NAMALWA (cell line): ENCODE measurements at places on chromosomes 16 and 17.

GRCh38 chr16:27458258-27458657 lies 56.3 kb downstream of the IL21R start:
- no peak for DNase-seq

DNA sequence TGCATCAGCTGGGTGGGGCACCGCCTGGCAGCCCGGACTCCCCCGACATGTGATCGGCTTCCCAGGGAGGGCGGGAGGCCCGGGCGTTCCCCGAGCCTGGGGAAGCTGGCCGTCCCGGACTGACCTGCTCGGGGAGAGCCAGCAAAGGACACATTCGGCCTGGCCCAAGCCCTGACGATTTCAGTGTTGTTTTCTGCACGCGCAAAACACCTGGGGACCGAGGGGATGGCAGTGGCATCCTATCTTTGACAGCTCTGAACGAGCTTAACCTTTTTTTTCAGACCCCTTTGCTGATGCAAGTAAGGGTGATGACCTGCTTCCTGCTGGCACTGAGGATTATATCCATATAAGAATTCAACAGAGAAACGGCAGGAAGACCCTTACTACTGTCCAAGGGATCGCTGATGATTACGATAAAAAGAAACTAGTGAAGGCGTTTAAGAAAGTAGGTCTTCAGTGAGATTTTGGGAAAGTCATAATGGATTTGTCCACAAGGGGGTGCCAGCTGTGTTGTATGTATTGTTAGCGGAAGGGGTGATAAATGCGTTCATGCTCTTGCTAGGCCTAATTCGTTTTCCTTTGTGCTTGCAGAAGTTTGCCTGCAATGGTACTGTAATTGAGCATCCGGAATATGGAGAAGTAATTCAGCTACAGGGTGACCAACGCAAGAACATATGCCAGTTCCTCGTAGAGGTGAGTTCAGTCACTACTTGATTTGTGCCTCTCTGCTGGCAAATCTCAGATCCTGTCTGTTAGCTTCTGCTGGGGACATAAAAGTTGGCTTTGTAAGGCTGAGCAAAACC lies 1.0 kb downstream of the EIF1 start:
- peak; percentile 86 for DNase-seq

DNA sequence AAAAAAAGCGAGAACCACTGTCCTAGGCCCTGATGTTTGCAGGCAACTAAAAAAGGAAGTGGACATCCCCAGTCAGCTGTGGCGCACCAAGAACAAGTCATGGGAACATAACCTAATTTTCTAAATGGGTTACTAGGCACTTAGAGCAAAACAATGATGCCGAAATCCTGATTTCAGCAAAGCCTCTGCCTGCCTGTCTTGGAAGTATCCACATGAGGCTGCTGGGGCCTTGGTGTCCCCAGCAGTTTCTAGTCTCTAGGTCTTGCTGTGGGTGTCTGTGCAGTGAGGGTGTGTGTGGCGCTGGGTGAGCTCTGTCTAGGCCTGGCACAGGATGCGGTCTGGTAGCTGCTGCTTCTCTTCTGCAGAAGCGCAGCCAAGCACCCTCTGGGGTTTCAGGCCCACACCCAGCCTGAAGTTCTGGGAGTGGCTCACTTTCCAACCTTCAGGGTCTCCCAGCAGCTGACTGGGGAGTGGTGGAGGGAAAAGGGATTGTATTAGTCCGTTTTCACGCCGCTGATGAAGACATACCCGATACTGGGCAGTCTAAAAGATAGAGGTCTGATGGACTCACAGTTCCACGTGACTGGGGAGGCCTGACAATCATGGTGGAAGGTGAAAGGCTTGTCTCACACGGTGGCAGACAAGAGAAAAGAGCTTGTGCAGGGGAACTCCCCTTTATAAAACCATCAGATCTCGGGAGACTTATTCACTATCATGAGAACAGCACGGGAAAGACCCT lies 21.1 kb downstream of the STH start:
- DNase-seq = no peak

GRCh38 chr16:78249832-78250231 lies 150.4 kb downstream of the WWOX start:
- no peak for DNase-seq

GRCh38 chr16:81431554-81432353 lies 12.9 kb upstream of the CMIP start:
- DNase-seq = no peak

- no peak for DNase-seq
These were observed 201.3 kb upstream of the IRX3 start for GRCh38 chr16:54487933-54488332.

DNA sequence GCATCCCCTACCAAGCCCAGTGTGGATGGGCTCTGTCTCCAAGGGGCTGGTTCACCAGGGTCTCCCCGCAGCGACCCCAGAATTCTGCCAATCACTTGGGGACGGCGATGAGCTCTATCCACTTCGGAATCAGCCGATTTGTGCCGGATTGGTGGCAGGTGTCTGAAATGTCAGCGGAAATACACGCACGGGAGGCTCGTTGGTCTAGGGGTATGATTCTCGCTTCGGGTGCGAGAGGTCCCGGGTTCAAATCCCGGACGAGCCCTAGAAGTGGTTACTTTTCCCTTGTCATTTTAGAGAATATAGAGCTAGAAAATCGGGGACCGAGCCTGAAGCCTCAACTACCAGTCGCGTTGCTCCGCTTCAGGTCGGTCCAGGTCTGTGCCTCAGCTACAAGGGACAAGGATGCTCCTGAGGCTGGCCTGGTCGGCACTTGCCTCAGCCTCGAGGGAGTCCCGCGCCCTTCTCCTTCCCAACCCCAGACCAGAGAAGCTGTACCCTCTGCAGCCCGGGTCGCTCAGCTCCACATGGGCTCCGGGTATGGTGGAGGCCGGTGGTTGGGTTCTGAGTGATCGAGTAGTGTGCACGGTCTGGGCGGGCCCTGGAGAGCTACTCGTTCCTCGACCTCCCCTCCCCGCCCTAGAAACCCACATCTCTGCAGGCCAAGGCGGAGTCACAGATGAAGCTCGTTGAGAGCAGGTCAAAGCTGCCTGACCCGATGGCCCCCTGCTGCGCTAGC lies 16.0 kb upstream of the OR1F1 start:
- DNase-seq = no peak

- DNase-seq = no peak
These were observed 19.9 kb upstream of the MRPS23 start for GRCh38 chr17:57869617-57870282.

GRCh38 chr16:11494029-11494428 lies 92.7 kb downstream of the LITAF start:
- DNase-seq = no peak

- peak; percentile 85 for DNase-seq
These were observed 289.4 kb downstream of the SEC14L1 start for GRCh38 chr17:77429969-77430752.
